ENCODE measurements at places on chromosomes 12 and 14.

- no peak for DNase-seq
These were observed 148.4 kb upstream of the BCL2L14 start for GRCh38 chr12:11922361-11922760.

- no peak for DNase-seq
These were observed 388.0 kb downstream of the EMP1 start for GRCh38 chr12:13584541-13584940.

DNA sequence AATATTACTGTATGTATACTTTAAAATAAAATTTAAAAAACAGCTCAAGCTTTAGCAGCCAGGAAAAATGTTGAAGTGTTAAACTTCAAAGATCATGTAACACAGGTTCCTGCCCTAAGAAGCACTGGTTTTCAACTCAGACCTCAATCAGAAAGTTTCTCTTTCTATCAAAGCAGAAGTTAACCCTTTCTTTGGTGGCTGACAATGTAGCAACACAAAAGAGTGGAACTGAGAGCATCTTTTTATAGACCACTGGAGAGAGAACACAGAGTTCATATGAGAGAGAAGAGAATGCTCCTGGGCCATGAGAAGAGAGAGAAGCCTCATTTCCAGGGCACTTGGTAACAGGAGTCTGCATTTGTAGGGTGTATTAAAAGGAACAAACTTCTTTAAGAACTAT is 42.2 kb upstream of the KTN1 start:
- DNase-seq: no peak

DNA sequence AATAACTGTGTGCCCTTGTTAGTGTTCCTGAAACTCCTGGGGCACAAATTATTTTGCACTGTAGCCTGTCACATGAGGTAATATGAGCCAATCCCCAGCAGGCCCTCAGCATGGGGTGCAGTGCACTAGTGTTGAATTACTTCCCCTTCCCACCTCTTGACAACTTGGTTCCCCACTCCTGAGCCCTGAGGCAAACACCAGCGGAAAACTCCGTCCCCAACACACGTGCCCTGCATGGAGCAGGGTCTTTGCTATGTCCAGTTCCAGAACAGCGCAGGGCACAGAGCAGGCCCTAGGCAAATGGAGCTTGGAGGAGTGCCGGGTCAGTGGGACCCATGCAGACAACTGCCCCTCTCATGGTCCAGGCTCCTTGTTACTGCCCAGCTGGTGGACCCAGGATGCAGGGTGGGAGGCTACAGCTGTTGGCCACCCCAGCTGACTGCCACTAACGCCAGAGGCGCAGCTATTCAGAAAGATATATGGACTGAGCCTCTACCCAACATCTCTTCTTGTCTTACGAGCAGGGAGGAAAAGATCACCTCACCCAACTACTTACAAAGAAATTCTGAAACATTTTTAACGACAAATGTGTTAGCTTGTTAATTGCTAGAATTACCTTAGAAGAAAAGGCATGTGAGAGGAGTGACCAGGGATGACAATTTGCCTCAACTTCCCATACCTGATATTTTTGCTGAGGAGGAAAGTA is 71.6 kb downstream of the NT5DC3 start:
- DNase-seq: no peak

- no peak for DNase-seq
These were observed 24.4 kb upstream of the MGST1 start for GRCh38 chr12:16323010-16323409.
